Posterior vena cava (tissue), 2 donors: ENCODE measurements at places on chromosomes 6 and 20.

- DNase-seq: no peak
Observed at GRCh38 chr20:37295001-37295400, 5.5 kb downstream of the MANBAL start.

- DNase-seq: peak; percentile 67
Observed at GRCh38 chr20:36784900-36785299, 11.3 kb upstream of the DSN1 start.

- no peak for DNase-seq
Observed at GRCh38 chr6:147095316-147095715, 108.9 kb upstream of the STXBP5 start.

GRCh38 chr6:56144538-56145324, 102.6 kb downstream of the COL21A1 start:
- no peak for DNase-seq

- peak; percentile 49 for DNase-seq
Observed at GRCh38 chr6:40550202-40551101, 36.7 kb downstream of the LRFN2 start.

DNA sequence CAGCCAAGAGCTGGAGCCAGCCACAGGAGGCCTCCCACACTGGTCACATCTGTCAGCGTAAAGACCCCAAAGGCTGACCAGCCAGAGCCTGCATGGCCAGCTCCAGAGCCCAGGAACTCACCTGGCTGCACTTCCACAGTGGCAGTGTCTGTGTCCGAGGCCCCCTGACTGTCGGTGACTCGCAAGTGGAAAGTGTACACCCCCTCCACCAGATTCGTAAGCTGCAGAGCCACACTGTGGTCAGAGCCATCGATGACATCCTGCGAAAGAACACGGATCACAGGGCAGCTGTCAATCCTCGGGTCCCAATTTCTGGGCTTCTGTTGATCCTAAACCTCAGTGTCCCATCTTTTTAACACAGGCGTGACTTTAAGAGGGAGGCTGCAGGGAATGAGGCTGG, 69.3 kb downstream of the ALDH5A1 start:
- DNase-seq: no peak

DNA sequence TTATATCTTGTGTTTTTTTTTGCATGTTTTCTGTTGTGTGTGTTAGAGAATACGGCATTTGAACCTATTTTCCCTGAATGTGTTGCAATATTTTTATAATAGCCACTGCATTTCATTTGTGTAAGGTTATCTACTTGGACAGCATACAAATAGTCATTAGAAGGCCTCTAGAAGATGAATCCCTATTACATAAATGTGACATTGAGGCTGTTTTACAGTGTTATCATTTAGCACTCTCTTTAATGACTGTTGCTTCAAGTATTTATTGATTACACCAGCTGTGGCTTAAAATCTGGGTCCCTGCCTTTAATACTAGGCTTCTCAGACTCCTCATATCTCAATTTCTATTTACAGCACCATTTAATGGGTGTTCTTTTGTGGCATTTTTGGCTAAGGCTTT, 465.8 kb downstream of the FRK start:
- no peak for DNase-seq

GRCh38 chr6:107539849-107540464, 50.0 kb downstream of the SOBP start:
- DNase-seq: no peak

- DNase-seq: no peak
Observed at GRCh38 chr6:89146718-89147700, 1.2 kb downstream of the PM20D2 start.

- DNase-seq: no peak
Observed at GRCh38 chr6:130760006-130760405, 67.2 kb upstream of the SMLR1 start.

DNA sequence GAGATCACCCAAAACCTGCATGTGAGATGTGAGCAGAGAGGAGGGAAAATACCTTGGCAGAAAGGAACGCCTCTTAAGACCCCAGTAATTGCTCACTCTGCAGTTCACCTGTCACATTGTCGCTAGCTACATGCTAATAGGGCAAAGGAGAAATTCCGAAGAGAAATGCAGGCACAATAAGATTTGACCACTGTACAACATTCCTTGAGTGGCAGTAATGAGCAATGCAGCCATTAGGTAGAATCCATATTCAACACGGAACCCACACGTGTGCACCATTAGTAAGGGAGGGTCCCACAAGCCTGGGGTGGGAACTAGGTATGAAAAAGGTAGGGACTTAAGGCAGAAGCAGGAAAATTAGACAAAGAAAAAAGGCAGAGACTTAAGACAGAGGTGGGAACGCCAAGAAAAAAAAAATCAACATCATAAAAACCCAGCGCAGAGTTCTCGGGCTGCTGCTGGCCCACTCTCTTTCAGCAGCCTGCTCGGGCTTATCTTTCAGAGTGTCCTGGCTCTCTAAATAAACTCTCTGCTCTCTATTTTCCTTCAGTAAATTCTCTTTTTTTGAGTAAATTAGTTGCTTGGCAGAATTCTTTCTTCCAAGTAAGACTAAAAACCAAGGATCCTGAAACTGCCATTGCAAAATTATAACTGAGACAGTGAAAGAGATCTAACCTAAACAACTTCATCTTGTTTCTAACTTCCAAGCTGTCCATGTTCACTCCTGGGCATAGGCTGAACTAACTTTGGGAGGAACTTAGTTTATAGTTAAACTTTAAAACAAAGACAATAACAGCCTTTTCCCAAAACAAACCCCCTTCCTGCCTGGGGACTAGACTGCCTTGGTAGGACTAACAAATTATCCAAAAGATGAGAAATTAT, 116.5 kb downstream of the CD24 start:
- DNase-seq: no peak

- no peak for DNase-seq
Observed at GRCh38 chr6:158752613-158753012, 66.6 kb downstream of the EZR start.

- peak; percentile 74 for DNase-seq
Observed at GRCh38 chr20:46359233-46359751, 47.1 kb downstream of the ELMO2 start.

DNA sequence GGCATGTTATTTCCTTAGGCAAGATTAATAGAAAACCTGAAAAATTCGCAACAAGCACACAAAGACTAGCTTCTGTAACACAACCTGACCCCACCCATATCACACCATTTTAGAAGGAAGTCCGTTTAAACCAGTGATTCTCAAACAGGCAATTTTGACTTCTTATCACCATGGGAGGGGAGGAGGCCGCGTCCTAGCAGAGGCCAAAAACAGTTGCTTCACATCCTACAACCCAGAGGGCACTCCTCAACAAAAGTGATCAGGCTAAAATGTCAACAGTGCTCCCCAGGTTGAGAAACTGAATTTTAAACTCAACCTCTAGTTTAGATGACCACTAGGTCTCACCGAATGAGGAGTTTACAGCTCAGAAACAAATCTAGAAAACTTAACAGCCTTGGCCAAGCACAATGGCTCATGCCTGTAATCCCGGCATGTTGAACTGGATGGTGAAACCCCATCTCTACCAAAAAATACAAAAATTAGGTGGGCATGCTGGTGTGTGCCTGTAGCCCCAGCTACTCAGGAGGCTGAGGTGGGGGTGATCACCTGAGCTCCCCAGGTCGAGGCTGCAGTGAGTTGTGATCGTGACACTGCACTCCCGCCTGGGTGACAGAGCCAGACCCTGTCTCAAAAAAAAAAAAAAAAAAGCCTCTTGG, 3.4 kb downstream of the SNX5 start:
- DNase-seq: no peak

DNA sequence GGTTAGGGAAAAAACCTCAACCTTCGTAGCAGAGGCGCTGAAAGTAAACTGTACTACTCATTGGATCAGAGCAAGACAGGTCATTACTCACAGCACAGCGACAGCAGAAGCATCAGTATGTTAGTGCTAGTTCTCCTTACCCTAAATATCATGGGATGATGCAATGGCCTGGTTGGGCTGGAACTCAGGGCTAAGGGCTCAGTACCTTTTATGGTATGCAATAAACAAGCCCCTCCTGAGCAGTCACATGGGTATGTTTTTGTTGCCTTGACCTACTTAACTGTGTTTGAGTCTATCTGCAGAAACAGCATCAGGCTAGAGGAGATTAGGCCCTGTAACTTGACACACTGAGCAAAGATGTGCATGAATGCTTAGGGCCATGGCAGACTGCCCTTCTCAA, 369.4 kb upstream of the IMPG1 start:
- DNase-seq: no peak

DNA sequence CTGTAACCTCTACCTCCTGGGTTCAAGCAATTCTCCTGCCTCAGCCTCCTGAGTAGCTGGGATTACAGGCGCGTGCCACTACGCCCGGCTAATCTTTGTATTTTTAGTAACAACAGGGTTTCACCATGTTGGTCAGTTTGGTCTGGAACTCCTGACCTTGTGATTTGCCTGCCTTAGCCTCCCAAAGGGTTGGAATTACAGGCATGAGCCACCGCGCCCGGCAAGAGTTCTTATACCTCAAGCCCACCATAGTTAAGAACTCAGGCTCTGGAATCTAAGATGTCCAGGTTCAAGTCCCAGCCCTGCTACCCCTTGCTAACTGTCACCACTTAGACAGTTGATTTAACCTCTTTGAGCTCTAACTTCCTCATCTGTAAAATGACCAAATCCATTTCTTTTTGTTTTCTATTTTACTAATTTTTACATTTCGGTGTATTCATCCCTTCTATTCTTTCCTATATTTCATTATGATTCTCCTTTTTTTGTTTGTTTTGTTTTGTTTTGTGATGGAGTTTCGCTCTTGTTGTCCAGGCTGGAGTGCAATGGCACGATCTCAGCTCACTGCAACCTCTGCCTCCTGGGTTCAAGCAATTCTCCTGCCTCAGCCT, 104.8 kb upstream of the ZNF217 start:
- DNase-seq: no peak

GRCh38 chr6:27550692-27551091, 77.8 kb upstream of the ZNF184 start:
- DNase-seq: no peak

DNA sequence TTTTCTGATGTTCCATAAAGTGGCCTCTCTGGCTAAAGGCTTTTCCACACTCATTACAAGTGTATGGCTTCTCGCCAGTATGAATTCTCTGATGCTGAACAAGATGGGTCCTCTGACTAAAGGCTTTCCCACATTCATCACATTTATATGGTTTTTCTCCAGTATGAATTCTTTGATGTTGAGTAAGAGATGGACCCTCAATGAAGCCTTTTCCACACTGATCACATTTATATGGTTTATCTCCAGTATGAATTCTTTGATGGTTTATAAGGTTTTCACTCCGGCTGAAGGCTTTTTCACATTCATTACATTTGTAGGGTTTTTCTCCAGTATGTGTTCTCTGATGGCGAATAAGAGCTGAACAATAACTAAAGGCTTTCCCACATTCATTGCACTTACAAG, 20.4 kb downstream of the ZNF184 start:
- DNase-seq: no peak

DNA sequence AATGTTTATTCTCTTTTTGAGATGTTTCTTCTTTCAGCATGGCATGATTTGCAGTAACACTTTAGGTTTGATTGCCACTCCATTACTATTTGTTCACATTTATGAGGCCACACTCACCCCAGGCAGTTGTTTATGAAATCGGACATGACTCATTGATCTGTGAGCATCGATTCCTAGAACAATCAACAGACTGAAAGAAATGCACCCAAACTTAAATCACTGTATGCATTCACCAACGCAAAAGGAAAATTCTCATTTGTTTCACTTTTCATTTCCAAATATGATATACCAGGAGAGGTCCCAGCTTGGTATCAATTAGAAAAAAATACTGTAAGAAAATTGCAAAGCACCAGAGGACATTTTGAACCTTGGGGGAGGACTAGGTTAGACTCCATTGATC, 5.4 kb upstream of the GJA10 start:
- no peak for DNase-seq

DNA sequence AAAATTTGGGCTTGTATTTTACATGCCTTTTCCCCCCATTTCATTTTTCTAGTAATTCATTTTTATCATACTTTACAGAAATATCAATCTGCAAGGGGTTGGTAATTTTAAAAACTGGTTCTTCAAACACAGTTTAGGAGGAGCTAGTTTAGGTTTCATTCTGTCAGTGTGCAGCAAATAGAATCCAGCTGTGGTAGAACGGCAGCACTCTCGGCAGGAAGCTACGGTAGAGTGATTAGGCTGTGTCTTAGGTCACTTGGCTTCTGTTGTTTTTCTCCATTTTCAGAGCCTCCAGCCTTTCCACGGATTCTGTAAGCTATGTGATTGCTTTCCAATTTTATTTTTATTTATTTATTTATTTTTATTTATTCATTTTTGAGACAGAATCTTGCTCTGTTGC, 32.7 kb downstream of the TLDC2 start:
- no peak for DNase-seq

DNA sequence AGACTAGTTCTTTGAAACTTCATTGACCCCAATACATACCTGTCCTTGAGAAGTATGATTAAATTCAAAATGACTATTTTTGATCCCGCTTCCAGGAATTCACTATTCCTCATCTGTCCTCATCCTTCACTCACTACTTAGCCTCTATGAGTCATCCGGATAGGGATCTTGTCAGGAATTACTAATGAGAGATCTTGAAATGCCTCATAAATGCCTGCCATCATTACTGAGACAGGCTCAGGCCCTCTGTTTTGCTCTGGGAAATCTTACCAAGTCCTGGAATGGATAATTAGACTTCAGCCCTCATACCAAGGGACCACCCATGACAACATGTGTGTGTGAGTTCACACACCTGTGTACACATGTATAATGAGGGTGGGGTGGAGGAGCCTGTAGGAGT, 2.8 kb upstream of the CYP24A1 start:
- DNase-seq: no peak

DNA sequence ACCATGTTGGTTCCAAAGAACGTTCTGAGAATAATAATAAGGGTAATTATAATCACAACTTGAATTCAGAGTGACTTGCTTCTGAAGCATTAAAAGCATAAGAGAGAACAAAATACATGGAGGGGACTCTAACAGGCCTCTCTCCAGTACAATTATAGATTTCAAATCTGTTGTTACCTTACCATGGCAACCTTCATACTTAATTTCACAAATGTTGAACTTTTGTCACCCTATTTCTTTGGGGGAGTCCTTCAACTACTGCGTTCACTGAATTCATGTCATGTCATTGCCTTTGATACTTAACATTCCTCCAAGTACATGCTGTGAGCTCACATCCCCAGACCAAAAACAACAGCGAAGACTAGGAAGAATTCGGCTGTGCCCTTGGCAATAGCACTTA, 104.0 kb downstream of the MKKS start:
- no peak for DNase-seq
